ENCODE measurements at places on chromosomes 3 and 15. TPM values are rescaled to one million over a fixed set of nuclear protein-coding genes. Genes with fewer than 3 reads are reported as not detected.

LRRC31 gene
- total RNA-seq, result 1.5 TPM

STARD5 gene
- total RNA-seq, result 8.3 TPM

SLC24A5 gene
- total RNA-seq, result 0.83 TPM

RARRES1 gene
- total RNA-seq, result 16.6 TPM

COL6A5 gene
- 4.6 TPM for total RNA-seq

SYNPR gene
- not detected for total RNA-seq

ADCY5 gene
- total RNA-seq, result 2.1 TPM

DNA sequence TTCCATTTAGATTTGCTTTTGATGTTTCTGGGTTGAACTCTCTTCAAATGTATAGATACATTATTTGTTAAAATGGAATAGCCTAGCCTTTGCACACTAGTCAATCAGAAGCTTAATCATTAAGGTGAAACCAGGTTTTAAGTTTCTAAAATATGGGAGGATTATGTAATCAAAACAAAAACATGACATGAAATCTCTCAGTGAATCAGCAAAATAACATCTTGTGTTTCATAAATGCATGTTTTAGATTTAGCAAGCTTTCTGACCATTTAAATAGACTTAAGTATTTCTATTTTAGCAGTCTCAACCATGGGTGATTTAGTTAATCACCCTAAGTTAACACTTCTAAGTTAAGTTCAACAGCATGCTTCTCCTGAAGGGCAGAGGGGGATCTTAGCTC, 11.3 kb downstream of the GTF2E1 start:
- no peak for DNase-seq

DNA sequence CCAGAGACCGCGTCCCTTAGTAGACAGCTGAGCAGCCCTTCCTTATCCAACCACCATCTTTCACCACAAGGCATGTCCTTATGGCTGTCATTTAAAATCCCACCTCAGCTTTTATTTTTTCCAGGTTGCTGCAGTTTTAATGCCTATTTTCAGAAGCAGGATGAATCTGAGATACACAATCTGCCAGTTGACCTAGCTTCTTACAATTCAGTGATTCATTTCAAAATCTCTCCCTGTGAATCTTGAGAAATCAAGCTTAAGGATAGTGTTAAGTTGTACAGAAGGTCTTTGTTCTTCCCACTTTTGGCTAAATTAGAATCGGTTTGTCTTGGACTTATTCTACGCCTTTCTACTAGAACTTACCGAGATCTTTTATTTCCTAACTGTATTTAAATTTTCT, 522.3 kb upstream of the CFAP20DC start:
- no peak for DNase-seq

- DNase-seq, result no peak
These were observed 19.8 kb downstream of the WDR72 start for GRCh38 chr15:53739651-53740050.

GRCh38 chr3:191627064-191627463, 166.1 kb downstream of the PYDC2 start:
- DNase-seq, result no peak

DNA sequence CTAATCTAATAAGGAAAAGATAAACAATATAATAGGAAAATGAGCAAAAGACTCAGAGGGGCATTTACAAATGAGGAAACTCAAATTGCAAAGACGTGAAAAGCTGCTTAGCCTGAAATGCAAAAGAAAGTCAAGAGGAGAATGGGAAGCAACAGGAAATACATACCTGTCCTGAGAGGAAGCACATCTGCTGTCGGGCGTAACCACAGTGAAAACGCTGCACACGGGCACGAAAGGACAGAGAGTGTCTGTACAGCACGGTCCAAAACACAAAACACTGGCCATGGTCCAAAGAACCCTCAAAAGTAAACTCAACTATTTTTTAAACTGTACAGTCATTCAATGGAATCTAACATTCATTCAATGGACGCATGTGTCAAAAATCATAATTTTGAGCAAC, 100.6 kb downstream of the CHSY1 start:
- DNase-seq, result no peak

DNA sequence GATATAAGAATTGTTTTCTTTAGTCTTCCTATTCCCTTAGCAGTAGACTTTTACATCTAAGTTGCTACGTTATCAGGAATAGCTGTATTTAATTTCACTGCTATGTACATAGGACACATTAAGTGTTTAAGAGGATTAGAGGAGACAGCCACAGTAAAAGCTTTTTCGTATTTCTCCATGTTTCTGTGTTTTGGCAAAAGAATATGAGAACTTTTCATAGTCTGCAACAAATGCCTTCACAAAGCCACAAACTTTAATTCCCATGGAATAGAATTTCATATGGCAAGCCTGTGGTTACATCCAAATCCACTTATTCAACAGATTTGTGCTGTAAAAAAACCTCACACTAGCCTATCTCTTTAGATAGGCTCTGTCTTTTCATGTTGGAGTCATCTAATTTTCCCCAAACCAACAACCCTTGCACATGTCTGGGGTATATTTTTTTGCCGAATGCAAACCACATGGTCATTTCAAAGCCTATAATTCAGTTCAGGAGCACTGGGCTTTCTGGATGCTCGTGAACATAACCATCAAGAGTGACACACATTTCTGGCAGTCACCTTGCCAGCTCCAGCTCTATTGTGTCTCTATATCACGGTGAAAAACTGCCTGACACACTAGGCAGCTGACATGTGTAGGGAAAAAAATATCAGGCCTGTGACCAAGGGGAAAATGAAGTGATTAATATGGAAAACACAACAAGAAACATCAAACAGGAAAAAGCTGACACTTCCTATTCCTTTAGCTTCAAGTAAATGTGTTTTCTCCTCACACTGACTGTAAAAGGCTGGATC, 19.2 kb downstream of the PLD1 start:
- DNase-seq, result no peak

DNA sequence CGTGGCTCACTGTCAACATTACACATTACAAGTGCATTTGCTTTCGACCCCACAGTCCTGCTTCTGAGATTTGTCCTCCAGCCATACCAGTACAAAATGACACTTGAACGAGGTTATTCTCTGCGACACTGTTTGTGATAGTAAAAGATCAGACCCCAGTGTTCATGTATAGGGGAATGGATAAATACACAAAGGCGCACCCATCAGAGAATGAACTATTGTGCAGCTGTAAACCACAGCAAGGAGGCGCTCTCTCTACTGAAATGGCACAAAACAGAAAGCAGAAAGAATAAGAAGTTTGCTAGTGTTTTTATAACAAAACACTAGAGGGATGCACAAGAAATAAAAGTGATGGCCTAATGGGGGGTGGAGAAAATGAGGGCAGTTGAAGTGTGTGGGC, 4.9 kb upstream of the CHSY1 start:
- DNase-seq, result no peak

GRCh38 chr15:39118510-39118909, 462.4 kb upstream of the THBS1 start:
- no peak for DNase-seq

- DNase-seq, result no peak
These were observed 225.0 kb upstream of the PROK2 start for GRCh38 chr3:72009851-72010443.

DNA sequence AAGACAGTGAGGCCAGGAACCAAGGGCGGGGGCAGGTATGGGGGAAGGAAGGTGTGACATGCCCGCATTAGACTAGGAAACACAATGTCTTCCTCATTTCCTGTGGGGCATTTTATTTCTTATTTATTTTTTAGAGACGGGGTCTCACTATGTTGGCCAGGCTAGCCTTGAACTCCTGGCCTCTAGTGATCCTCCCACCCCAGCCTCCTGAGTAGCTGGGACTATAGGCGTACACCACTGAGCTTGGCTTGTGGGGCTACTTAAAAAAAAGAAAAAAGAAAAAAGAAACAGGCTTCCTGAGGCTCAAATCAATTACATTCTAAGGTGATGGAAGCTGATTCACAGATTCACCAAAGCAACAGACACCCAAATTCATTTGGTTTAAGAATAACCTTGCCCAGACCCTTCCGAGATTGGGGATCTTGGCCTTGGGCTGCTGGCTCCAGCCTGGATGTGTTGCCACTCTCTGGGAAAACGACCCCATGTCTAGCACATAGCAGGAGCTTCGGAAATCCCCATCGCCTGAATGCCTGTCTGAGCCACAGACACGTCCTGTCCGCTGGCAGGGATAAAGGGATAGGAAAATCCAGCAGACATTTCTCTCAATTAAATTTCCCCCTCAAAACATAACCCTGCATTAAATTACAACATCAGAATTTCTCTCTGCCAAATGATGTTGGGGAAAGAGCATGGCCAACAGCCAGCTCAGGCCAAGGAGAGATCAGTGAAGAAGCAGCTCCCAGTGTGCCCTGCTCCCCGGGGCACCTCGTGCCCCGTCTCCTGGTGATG, 13.0 kb downstream of the CPN2 start:
- no peak for DNase-seq
